ENCODE measurements at places on chromosomes 5 and 9. TPM values are rescaled to one million over a fixed set of nuclear protein-coding genes. Genes with fewer than 3 reads are reported as not detected.
A peak's percentile ranks its signal among the peaks of the same experiment; 100 is the strongest.

- H3K27ac ChIP-seq, result no peak overlapping the region
- H3K36me3 ChIP-seq, result no peaks in the 10 kb centered on the region
- no peak for DNase-seq
These were observed 73.7 kb downstream of the PDE4D start for GRCh38 chr5:59819806-59820205.

DNA sequence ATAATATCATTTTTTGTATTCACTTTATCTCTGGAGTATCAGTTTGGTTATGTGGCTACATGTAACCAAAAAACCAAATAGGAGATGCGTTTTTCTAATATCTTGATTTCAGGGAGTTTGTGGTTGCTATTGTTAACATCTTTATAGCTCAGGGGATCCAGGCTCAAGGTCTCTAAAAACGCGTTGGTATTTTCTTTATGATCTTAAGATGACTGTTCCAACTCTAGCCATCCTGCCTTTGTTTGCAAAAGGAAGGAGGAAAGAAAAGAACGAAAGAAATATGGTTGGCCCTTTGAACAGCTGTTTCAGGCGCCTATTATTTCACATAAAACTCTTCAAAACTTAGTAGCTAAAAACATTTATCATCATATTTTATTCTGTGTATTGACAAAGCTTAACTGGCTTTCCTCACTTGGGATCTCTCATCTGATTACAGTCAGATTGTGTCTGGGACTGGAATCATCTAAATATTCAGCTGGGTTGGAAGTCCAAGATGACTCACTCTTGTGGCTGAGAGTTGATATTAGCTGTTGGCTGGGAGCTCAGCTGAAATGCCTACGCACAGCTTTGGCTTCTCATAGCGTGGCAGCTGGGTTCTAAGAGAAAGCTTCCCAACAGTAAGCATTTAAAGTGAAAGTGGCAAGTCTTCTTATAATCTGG is 60.1 kb downstream of the FAM174A start:
- DNase-seq, result no peak
- H3K27ac ChIP-seq, result no peak overlapping the region
- no peak overlapping the region for H3K4me3 ChIP-seq
- no peaks in the 10 kb centered on the region for H3K4me1 ChIP-seq
- no peaks in the 10 kb centered on the region for H3K36me3 ChIP-seq

- H3K4me1 ChIP-seq, result peaks cover 4% of the 10 kb centered on the region
- no peak for DNase-seq
- no peak overlapping the region for H3K4me3 ChIP-seq
These were observed 6.2 kb upstream of the ERGIC1 start for GRCh38 chr5:172827841-172828240.

DNA sequence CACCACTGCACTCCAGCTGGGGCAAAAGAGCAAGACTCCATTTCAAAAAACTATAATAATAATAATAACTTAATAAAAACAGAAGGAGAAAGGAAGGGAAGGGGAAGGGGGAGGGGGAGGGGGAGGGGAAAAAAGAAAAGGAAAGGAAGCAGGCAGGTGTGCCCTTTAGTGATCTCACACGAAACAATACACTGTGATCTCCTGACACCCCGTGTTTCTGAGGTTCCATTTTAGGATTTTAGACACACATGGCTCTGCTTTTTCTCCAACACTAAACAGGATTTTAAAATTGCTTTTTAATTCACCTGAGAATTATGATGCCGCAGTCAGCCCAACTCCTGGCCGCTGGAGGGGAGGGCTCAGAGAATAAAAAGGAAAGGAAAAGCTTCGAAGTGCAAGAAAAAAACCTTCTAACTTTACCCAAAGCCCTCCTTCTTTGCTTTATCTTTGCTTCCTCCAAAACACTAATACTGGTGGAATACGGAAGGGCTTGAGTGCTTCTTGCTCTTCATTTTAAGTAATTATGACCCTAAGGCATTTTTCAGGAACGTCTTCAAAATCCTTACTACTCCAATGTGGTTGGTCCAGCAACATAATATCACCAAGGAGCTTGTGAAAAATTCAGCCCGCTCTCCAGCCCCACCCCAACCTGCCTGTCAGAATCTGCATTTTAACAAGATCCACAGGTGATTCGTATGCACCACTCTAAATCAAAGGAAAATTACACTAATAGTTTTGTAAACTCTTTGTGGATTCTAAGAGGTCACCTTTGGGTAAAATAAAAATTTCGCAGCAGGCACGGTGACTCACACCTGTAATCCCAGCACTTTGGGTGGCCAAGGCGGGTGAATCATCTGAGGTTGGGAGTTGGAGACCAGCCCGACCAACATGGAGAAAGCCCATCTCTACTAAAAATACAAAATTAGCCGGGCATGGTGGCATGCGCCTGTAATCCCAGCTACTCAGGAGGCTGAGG is 66.0 kb downstream of the MYO10 start:
- DNase-seq, result no peak
- no peaks in the 10 kb centered on the region for H3K27me3 ChIP-seq
- H3K36me3 ChIP-seq, result no peaks in the 10 kb centered on the region
- H3K4me1 ChIP-seq, result peaks cover 8% of the 10 kb centered on the region
- no peak overlapping the region for H3K4me3 ChIP-seq
- H3K27ac ChIP-seq, result peak overlapping the region; percentile 70

- no peaks in the 10 kb centered on the region for H3K27me3 ChIP-seq
- H3K27ac ChIP-seq, result no peak overlapping the region
- no peaks in the 10 kb centered on the region for H3K4me1 ChIP-seq
These were observed 5.9 kb upstream of the CFAP90 start for GRCh38 chr5:7856855-7857254.

DNA sequence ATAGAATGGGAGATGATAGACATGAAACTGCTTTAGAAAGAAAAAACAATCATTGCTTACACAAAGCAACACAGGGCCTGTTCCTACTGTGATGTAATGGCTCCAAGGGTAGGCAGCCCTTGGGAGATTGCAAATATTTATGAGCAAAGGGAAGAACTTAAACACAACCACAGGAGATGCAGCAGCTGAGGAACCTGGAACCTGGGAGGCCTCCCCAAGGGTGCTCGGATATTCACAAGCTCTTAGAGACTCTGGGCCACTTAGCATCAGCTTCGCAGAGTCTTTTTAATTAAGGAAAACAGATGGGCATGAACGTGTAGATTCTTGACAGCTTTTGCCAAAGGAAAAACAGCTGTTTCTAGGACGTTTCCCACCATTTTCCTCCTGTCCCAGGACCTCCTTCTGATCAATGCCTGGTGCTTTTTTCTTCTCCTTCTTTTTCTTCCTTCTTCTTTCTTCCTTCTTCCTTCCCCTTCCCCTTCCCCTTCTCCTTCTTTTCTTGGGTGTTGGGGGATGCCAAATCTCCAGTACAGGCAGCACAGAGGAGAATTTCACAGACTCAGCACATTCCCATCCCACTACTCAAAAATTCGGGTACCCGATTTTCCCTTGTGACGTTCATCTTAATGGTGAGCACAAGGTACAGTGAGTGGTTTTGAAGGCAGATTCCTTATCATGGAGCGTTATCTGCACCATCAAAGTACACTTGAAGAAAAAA is 28.1 kb upstream of the TCF7 start:
- H3K36me3 ChIP-seq, result no peaks in the 10 kb centered on the region
- no peak overlapping the region for H3K4me3 ChIP-seq
- H3K27me3 ChIP-seq, result no peaks in the 10 kb centered on the region
- H3K27ac ChIP-seq, result no peak overlapping the region

- H3K4me3 ChIP-seq, result no peak overlapping the region
- H3K4me1 ChIP-seq, result peaks cover 4% of the 10 kb centered on the region
- H3K27me3 ChIP-seq, result no peaks in the 10 kb centered on the region
- H3K36me3 ChIP-seq, result no peaks in the 10 kb centered on the region
- no peak overlapping the region for H3K27ac ChIP-seq
These were observed 242.5 kb downstream of the CACNA1B start for GRCh38 chr9:138120072-138120471.

DNA sequence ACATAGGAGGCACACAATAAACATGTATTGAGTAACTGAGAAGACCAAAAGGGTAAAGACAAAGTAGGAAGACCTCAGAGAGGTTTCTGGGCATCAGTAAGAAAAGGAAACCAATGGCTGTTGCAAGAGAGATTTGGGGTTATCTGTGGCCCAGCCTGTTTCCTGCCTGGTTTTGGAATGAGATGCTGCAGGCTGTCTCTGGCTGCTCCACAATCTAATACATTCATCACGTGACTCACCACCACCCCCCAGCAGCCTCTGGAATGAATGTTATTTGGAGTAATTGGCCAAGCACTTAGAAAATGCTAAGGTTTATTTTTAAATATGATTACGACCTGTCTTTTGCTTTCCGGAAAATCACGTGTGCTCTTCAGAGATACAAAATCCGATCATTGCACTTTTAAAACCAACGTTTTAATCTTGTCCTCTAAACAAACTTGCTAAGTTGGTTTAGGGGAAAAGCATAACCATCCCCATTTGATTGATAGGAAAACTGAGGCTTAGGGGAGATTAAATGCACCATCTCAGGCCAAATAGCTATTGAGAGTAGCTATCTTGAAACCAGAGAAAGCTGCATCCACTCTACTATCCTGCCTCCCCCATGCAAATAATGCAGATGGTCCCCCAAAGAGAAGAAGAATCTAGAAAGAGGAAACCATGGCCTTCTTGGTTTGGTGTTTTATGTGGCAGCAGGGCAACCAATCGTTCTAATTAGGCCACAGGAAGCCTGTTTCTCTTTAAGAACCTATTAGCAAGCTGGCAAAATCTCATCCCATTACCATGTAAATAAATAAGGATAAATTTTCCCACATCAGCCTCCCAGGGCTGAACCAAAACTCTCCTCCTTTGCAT is 151.8 kb upstream of the ADRA1B start:
- no peak overlapping the region for H3K4me3 ChIP-seq
- no peaks in the 10 kb centered on the region for H3K27me3 ChIP-seq
- peak; percentile 40 for DNase-seq
- H3K27ac ChIP-seq, result no peak overlapping the region

GRCh38 chr9:137449081-137449844 is 8.1 kb upstream of the ENTPD8 start:
- H3K36me3 ChIP-seq, result no peaks in the 10 kb centered on the region
- H3K27me3 ChIP-seq, result no peaks in the 10 kb centered on the region
- no peak overlapping the region for H3K4me3 ChIP-seq
- H3K4me1 ChIP-seq, result peaks cover under 1% of the 10 kb centered on the region
- H3K27ac ChIP-seq, result no peak overlapping the region

DNA sequence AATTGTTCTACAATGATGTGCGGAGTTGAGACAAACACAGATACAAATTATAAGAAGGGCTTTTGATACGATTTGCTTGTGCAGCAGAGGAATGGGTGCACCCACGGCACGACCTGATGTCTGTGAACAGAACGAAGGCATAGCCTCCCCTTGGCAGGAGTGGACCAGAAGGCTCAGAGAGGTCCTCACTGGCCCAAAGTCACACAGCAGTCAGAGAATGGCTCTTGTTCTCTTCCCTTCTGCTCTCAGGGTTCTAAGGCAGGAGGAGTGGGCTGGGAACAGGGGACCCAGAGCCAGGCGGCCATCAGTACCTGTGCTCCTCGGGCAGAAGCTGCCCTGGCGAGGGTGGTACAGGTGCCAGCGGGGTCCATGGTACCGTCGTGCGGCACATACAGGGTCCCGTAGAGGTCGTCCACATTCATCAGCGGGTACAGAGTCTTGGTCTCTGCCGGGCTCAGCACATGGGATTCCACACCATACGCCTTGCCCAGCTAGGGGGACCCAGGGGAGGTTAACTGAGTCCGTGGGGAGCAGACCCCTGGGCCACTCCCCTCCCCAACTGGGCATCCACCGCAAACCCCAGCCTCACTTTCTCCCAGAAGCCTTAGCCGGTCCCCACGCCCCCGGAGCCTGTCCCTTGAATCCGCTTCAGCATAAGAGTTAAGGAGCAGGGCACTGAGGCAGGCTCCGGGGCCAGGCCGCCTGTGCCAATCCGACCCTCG is 7.0 kb downstream of the SARDH start:
- no peak overlapping the region for H3K4me3 ChIP-seq
- no peaks in the 10 kb centered on the region for H3K27me3 ChIP-seq
- DNase-seq, result peak; percentile 12
- no peak overlapping the region for H3K27ac ChIP-seq
- H3K4me1 ChIP-seq, result no peaks in the 10 kb centered on the region

DNA sequence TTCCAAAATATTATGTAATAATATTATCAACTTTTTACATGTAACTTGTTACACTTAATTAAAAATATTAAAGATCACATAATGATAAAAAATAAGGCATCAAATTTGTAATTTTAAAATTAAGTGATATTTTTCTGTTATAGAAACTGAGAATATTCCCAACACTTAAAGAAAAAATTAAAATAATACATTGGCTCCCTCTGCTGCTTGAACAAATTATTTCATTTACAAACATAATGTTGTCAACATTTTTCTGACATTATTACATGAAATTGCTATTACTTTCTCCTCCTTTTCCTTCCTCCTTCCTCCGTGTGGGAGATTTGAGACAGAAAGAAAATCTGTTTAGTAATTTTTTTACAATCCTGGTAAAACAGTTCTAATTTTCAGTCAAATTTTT is 42.3 kb downstream of the RNF180 start:
- no peaks in the 10 kb centered on the region for H3K4me1 ChIP-seq
- no peaks in the 10 kb centered on the region for H3K27me3 ChIP-seq
- no peak overlapping the region for H3K4me3 ChIP-seq
- no peak overlapping the region for H3K27ac ChIP-seq
- DNase-seq, result no peak

DNA sequence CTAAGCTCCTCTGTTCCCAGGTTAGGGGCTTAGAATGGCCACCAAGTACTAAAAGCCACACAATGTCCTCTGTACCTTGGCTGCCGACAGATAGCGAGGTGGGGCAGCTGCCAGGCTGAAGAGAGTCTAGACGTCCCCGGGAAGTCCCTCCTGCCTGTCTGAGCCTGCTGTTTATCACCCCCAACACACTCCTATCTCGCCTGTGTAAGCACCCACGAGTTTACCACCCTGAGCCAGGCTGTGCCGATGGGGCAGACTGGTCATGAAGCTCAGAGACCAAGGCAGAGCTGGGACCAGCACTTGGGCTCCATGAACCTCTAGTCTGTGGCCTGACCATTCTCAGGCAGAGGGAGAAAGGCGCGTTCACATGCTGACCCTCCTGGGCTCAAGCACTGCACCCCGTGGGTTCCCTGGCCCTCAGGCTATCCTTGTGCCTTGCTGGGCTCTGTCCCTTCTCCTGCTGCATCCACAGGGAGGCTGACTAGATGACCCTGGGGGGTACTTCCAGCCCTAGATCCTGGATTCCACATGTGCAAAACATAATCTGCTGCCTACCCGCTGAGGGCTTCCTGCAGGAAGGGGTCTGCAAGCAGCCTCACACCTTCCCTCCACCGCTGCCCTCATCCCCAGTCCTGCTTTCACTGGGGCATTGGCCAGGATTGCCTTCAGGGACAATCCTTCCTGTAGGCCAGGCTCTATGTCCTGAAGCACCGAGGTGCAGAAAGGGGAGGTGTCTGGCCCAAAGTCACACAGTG is 18.6 kb upstream of the SLC25A51 start:
- no peaks in the 10 kb centered on the region for H3K36me3 ChIP-seq
- H3K4me3 ChIP-seq, result no peak overlapping the region
- DNase-seq, result no peak

GRCh38 chr9:88481933-88482332 is 53.0 kb upstream of the NXNL2 start:
- no peak for DNase-seq
- H3K36me3 ChIP-seq, result no peaks in the 10 kb centered on the region
- no peaks in the 10 kb centered on the region for H3K27me3 ChIP-seq
- no peak overlapping the region for H3K4me3 ChIP-seq
- H3K27ac ChIP-seq, result no peak overlapping the region
- H3K4me1 ChIP-seq, result no peaks in the 10 kb centered on the region

CDKN2AIPNL gene
- total RNA-seq, result 36.0 TPM

PCDHA1 gene
- total RNA-seq, result 2.6 TPM

DOCK2 gene
- 6.8 TPM for total RNA-seq

ZNF474 gene
- 7.1 TPM for total RNA-seq

WDR31 gene
- 6.8 TPM for total RNA-seq
